Activated T-cell treated with anti-CD3 and anti-CD28 coated beads, Interleukin-2, amount 50 U/mL, for 48 hours (primary cell): ENCODE measurements at places on chromosomes 12 and 14.

GRCh38 chr12:123910761-123911193, 61.9 kb downstream of the CCDC92 start:
- DNase-seq = no peak

GRCh38 chr14:86654558-86655184, 1124.7 kb downstream of the FLRT2 start:
- DNase-seq = peak; percentile 37

- DNase-seq = no peak
These were observed 1201.0 kb downstream of the FSCB start for GRCh38 chr14:43306053-43306452.

DNA sequence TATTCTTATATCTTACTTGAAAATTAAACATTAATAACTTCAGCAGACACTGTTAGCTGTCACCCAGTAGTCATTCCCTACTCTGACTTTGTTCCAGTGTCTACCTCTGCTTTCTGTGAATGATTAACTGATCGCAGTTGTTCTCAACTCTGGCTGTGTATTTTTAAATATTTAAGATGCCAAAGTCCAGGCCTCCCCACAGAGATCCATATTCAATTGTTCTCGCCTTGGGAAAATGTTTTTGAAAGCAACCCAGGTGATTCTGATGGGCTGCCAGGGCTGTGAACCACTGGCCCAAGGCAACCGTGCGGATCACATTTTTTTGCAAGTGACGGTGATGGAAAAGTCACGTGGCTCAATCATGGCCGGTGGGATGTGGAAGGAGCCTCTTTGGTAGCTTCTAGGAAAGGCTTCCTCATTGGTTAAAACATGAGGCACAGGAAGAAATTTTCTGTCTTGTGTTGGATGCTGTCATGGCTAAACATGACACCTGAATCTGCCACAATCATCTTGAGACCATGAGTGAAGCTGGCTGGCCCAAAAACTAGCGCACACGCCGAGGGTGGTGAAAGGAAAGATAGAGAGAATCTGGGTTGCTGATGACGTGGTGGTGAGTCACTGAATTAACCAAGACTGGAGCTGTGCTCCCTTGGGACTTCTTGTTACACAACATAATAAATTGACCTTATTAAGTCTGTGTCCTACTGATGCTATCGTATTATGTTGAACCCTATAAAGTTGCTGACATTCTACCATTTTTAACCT, 37.2 kb downstream of the RDH12 start:
- DNase-seq = peak; percentile 26

DNA sequence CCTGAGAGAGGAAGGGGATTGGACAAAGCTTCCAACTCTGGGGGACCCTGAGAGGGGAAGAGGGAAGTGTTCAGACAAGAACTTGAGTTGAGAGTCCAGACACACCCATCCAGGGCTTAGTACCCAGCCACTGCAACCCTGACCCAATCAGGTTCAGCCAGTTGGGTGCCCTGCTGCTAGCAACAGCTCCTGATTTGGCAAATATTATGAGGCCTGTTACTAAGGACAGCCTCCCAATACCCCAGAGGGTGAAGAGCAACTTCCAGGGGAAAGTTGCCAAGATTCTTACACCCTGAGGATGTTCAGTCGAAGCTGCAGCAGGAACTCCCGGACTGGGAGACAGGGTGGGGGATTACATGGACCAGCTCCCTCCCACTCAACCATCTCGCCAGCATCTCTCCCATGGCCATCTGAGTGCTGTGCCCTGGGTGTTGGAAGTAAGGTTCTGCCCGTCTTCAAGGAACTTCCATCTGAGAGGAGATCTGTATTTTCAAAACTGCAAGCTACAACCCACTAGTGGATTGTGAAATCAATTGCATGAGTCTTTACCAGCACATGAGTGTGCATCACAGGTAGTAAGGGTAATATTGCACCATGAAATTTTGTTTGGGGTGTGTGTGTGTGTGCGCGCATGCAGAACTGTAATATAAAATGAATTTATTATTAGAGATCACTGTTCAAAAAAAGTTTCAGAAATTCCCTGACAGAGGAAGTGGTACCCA, 11.5 kb upstream of the KRT78 start:
- no peak for DNase-seq

GRCh38 chr12:65725376-65725775, 98.9 kb upstream of the HMGA2 start:
- no peak for DNase-seq

DNA sequence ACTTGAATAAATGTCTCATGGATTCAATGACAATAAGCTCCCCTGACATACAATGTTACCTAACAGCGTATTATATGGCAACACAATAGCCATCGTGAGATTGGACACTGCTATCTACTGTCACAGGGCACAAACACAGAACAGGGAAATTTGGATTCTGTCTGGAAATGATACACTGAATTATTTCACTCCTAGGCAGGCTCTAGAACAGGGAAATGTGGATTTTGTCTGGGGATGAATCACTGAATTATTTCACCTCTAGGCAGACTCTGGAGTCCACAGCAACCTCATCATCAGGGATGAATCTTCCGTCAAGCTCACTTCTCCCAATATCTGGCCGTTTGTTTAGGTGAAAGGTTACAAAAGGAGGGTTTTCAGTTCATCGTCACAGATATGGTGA, 288.8 kb downstream of the TMEM132D start:
- DNase-seq = no peak

DNA sequence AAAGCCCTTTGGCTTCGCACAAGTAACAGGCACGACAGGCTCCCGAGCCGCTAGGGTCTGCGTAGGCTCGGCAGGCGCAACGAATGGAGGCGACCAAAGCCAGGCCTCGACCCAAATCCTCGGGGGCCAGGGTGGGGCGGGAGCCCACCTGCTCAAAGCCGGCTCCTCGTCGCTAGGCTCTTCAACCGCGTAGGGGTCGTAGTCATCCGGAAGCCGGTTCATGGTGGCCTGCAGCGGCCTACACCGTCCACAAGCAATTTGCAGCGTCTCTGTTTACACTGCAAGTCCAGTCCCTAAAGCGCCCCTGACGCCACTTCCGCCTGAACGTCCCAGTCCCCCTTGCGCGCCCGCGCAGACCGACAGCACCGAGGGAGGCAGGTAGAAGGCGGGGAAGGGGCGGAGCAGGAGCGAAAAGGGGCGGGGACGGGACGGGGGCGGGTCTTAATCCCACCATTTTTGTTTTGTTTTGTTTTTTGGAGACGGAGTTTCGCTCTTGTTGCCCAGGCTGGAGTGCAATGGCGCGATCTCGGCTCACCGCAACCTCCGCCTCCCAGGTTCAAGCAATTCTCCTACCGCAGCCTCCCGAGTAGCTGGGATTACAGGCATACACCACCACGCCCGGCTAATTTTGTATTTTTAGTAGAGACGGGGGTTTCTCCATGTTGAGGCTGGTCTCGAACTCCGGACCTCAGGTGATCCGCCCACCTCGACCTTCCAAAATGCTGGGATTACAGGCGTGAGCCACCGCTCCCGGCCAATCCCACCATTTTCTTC, at the start of gene EAPP:
Gene EAPP (minus strand): TSS at position 295 of the 774 bp plus-strand sequence. CDS start 73 bp downstream, at position 222.
- peak; percentile 96 for DNase-seq

DNA sequence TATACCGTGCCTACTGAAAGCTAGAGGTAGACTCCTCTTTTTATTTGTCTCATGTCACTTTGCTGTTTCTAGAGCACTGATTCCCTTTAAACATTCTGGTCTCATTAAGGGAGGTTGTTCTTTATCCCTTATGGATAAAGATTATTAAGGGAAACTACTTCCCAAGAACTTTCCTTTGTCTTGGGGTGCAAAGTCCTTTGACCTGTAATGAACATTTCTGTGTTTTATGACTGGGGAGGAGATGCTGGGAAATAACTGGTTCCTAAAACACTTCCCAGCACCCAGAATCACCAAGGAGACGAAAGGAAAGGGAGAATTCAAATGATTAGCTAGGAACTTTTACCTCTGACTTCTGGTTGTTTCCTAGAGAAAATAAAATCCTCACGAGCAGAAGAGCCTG, 63.2 kb upstream of the ACTN1 start:
- no peak for DNase-seq

DNA sequence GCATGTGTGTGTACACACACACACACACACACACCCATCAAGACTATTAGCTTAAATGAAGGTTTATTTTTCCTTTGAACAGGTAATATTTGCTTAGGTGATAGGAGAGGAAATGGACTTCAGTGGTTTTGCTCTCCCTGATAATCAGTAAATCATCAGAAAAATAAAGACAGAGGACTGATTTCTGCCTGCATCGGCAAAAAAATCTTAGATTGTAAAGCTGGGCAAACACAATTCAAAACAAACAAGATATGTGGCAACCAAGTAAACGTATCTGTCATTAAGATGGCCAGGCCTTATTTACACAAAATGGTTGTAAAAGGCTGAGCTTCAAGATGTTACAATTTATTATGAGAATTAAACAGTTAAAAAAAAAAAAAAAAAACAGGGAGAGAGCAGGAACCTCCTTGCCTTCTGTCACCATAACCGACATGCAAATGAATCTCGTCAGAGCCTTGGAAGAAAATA, 31.3 kb downstream of the PRKD1 start:
- no peak for DNase-seq

DNA sequence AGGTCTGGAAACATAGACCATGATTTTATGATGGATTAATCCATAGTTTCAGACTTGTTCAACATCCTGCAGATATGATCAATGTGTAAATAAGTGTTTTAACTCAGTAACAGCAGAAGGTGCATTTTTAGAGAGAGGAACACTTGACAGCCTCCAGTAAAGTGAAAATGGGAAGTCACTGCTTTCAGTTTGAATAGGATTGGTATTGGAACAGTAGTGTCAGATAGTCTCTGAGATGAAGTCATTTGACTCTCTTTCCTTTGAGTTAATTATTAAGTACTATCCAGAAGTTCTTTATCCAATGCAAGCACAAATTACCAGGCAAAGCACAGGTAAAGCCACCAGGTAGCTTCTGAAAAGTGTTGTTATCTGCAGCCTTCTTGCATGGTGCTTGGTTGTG, 14.5 kb upstream of the NAV3 start:
- no peak for DNase-seq

GRCh38 chr12:457676-458075, 2.1 kb upstream of the B4GALNT3 start:
- DNase-seq = no peak

GRCh38 chr12:23980826-23981225, 31.4 kb upstream of the SOX5 start:
- no peak for DNase-seq

GRCh38 chr12:109605016-109605415, 31.4 kb downstream of the MVK start:
- DNase-seq = no peak

GRCh38 chr14:47651337-47651736, 24.1 kb downstream of the MDGA2 start:
- no peak for DNase-seq

- DNase-seq = no peak
These were observed 2.9 kb downstream of the ZFHX2 start for GRCh38 chr14:23548351-23549318.

GRCh38 chr12:47980197-47980596, 16.8 kb downstream of the TMEM106C start:
- no peak for DNase-seq

- DNase-seq = no peak
These were observed 209.8 kb upstream of the NUDT4 start for GRCh38 chr12:93167841-93168492.

DNA sequence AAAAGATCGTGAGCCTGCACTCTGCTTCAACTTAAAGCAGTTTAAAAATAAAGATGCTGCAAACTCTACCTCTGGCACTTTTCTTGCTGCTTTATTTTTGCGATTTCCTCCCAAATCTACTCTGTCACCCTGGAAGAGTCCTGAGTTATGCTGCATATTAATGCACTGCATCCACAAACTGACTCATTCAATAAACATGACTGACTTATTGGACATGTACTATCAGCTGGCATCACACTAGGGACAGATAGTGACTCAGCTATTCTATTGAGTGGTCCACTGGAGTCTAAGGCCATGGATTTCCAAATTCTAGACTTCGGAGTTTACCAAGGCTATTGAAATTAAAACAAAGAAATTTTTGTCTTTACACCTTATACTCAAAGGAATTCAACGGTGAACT, 90.7 kb upstream of the PTPRR start:
- DNase-seq = no peak
